ENCODE measurements at places on chromosomes 4 and X.

GRCh38 chrX:42585842-42586621 is 191.9 kb downstream of the PPP1R2C start:
- DNase-seq, result no peak

DNA sequence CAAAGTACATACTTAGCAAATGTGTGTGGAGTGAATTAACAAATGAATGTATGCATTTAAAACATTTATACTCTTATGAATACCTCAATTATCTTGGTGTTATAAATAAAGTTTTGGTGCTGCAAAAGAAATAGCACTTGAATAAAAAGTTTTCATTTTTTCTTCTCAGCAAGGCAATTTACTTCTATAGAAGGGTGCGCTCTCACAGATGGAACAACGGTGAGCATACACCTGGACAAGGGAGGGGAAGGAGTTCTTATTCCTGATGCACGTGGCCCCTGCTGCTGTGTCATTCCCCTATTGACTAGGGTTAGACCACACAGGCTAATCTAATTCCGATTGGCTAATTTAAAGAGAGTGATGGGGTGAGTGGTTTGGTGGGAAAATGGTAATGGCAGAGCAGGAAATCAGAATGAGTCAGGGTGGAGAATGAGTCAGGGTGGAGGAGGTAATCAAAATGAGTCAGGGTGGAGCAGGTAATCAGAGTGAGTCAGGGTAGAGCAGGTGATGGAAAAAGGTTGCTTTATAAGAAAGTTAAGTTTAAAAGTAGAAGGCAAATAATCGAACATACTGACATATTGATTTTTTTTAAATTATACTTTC is 28.2 kb upstream of the PGK1 start:
- DNase-seq, result peak; percentile 6

DNA sequence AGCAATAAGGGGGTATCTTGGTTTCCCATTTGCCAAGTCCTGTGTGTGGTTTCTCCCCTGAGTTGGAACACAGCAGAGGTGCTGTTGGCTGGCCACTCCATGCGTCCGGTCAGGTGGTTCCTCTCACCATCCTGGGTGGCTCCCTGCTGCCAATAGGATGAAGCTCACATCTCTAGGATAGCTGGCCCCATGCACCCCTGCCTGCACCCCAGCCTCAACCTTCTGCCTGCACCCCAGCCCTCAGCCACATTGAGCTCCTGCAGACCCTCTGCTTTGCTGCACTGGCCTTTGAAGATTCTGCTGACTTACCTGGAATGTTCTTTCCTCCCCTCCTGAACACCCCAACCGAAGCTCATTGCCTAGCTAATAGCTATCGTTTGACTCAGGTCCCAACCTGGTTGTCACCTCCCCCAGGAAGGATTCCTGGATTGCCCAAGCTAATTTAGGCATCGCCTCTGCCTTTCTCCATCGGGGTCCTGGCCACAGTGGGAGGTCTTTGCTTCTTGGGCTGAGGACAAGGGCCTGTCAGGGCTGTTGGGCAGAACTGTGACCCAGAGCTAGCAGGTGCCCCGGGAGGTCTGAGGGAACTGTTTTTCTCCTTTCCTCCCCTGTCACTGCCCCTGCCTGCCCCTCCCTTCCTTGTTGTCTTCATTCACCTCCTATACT is 36.6 kb upstream of the GRPEL1 start:
- DNase-seq, result no peak

GRCh38 chr4:163536091-163536490 is 41.6 kb downstream of the TMA16 start:
- DNase-seq, result no peak

- no peak for DNase-seq
Measured at GRCh38 chrX:70183091-70183490, 5.8 kb downstream of the DGAT2L6 start.

GRCh38 chr4:165684177-165684805 is 188.7 kb upstream of the TLL1 start:
- DNase-seq, result no peak

GRCh38 chr4:13386405-13387107 is 97.6 kb downstream of the RAB28 start:
- DNase-seq, result no peak

- DNase-seq, result no peak
Measured at GRCh38 chr4:26126143-26126718, 194.6 kb upstream of the RBPJ start.

DNA sequence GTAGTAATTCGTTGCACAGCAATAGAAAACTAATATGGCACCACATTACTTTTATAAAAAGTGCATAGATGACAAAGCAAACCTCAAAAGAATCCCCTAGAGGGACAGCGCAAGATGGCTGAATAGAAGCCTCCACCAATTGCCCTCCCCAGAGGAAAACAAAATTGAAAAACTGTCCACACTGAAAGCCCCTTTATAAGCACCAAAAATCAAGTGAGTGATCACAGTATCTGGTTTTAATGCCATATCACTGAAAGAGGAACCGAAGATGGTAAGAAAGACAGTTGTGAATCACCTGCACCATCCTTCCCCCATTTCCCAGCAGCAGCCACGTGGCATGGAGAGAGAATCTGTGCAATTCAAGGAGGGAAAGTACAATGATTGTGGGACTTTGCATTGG is 522.2 kb downstream of the GLUD2 start:
- DNase-seq, result no peak

GRCh38 chr4:143251779-143252178 is 67.1 kb downstream of the USP38 start:
- DNase-seq, result no peak

- no peak for DNase-seq
Measured at GRCh38 chr4:150130933-150131332, 52.7 kb downstream of the DCLK2 start.

DNA sequence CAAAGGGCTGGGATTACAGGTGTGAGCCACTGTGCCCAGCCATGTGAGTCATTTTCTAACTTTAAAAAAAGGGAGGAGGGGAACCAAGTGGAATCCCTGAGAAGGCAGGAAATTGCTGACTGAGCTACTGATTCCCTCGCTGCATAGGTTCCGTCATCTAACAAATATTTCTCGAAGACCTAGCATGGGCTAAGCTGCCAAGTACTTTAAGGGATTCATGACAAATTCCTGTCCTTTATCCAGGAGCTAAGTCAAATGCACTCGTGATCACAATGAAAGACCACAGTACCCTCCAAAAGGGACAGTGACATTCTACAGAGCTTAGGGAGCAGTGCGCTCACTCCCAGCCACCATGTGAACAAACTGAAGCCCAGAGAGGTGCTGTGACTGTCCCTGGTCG is 33.2 kb upstream of the MAN2B2 start:
- DNase-seq, result no peak

GRCh38 chr4:23134331-23134730 is 441.6 kb downstream of the GBA3 start:
- DNase-seq, result no peak

DNA sequence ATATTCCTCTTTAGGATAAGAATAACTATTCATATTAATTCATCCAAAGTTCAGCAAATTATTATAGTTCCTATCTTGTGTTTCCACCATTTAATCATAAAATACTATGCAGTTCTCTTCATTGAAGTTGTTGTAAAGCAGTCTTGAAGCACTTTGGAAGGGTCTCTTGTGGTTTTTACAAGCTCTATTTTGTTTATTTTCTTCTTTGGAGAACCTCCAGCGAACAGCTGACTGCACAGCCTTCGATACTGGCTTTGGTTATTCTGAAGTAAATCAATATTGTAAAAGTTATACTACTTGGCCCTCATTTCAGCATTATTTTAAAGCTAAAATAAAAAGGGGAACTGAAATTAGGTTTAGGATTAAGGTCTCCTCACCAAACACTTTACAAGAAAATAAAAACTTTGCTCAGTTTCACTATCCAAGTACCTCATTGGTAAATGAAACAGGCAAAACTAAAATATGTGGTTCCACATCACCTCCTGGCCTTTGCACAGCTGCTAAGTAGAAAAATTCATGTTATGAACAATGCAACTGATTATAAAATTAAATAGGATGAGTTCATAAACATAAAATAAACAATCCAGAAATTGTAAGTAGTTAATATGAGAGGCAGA is 1629.2 kb upstream of the ADGRL3 start:
- DNase-seq, result no peak

GRCh38 chr4:3257556-3258482 is 8.9 kb downstream of the MSANTD1 start:
- DNase-seq, result no peak

- DNase-seq, result no peak
Measured at GRCh38 chr4:40623707-40624106, 6.0 kb downstream of the RBM47 start.

DNA sequence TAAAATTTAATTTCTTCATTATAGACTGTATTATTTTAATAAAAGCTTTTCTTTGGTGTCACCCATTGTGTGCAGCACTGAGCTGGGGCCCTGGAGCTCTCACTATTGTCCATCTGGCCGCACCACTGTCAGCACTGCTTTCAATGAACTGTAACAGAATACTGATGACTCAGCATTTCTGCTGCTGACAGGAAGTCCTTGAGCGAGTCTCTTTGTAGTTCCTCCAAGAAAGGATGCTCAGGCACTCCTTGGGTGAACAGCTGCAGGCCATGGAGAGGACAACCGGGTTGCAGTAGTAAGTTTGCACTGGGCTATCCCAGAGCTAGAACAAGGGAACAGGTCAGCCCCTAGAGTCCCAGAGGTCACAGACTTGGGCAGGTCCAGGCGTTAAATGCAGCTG is 81.6 kb downstream of the SORBS2 start:
- DNase-seq, result no peak

DNA sequence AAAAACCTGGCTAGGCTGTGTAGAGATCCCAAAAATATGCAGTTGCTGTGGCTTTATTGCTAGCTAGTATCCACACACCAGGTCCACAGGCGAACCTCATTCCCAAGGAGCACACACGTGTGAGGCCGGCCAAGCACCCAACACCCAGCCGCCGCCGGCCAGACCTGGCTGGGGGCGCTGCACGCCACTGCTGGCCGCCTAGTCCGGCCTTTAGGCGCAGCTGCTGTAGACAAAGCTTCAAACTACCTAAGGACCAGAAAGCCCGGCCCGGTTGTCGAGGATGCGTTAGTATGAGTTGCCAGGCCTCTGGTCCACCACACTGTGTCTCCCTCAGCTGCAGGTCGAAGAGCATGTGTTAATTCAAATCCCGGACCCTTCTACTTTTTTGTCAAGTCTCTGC is 3.1 kb downstream of the POU3F4 start:
- no peak for DNase-seq

GRCh38 chr4:77073981-77074380 is 1.8 kb downstream of the CCNI start:
- DNase-seq, result no peak

GRCh38 chr4:9898596-9899305 is 117.3 kb downstream of the DRD5 start:
- no peak for DNase-seq

DNA sequence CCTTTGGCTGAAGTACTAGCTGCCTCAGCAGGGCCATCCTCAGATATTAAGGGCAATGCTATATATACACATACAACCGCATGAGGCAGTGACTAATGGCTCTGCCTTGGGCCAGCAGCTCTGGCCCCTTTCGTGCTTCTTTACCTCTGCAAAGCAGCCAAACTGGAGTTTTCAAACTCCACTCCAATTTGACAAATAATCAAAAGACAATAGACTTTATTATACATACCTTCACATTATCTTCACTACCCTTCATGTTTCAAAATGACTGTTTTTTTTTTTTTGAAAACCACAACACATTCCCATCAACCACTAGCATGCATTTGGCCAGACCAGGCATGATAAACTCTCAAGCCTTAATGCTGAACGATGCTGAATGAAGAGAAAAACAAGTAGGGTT is 187.7 kb downstream of the ENOX2 start:
- DNase-seq, result no peak

DNA sequence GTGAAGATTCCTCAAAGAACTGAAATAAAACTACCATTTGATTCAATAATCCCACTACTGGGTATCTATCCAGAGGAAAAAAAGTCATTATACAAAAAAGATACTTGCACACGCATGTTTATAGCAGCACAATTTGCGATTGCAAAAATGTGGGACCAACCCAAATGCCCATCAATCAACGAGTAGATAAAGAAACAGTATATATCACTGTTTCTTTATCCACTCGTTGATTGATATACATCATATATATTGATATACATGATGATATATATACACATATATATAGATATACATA is 13.6 kb upstream of the AFP start:
- no peak for DNase-seq

GRCh38 chr4:77843628-77844027 is 19.0 kb upstream of the MRPL1 start:
- DNase-seq, result no peak

DNA sequence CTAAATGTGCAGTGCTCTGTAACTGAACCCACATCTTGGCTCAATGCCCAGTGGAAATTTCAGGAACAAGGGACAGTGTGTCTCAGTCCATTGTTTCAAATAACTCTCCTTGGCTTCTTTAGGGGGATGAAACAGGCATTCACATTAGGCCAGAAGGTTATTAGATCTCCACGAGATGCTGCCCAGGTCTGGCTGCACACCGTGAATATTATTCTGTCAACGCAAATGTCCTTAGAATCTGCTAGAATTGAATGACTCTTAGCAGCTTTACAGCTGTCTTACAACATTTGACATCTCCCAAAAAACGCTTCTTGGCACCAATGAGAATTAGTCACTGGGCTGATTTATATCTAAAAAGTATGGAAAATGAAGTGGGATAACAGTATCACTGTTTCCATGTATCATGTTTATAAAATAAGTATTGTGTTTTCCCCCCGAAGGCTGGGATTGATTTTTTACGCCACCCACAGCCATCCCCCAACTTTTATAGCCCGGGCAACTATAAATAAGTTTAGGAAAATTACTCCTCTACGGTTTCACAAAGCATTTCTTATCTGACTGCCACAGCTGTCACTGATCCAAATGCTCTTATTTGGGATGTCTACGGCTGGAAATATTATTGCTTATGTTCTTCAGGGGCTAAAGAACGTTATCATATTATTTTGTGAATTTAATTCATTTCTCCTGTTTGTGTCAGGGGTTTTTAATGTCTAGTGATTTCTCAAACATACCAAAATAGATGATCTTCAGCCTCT is 559.7 kb upstream of the FAT1 start:
- no peak for DNase-seq

- DNase-seq, result no peak
Measured at GRCh38 chr4:183968931-183969330, 63.8 kb downstream of the STOX2 start.

- no peak for DNase-seq
Measured at GRCh38 chr4:102843273-102843672, 15.9 kb upstream of the UBE2D3 start.

- no peak for DNase-seq
Measured at GRCh38 chrX:136318895-136319597, 18.3 kb downstream of the ADGRG4 start.
